ENCODE measurements at places on chromosomes 5 and 9.

DNA sequence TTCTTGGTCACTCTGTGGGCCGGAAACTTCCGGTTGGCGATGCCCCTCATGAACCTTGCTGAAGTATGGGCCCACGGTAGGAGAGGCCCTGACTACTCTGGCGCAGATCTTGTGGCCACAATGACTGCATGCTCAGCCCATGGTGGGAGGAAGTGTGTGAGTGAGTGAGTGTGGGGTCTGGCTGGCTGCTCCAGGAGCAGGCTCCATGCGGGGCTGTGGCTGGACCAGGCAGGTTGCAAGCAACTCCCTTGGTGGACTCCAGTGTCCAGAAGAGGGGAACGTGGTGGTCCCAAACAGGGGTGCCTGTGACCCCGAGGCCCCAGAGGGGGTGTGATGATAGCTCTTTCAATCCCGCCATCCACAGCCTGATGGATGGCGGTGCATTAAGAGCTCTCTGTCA, 35.5 kb upstream of the PANK3 start:
- H3K27ac ChIP-seq, result no peak overlapping the region
- H3K27me3 ChIP-seq, result no peaks in the 10 kb centered on the region
- H3K4me3 ChIP-seq, result no peak overlapping the region
- no peaks in the 10 kb centered on the region for H3K4me1 ChIP-seq

- no peaks in the 10 kb centered on the region for H3K4me1 ChIP-seq
- no peak for DNase-seq
- H3K36me3 ChIP-seq, result no peaks in the 10 kb centered on the region
- no peak overlapping the region for H3K27ac ChIP-seq
- no peak overlapping the region for H3K4me3 ChIP-seq
Measured at GRCh38 chr9:14535161-14535955, 157.9 kb downstream of the ZDHHC21 start.

DNA sequence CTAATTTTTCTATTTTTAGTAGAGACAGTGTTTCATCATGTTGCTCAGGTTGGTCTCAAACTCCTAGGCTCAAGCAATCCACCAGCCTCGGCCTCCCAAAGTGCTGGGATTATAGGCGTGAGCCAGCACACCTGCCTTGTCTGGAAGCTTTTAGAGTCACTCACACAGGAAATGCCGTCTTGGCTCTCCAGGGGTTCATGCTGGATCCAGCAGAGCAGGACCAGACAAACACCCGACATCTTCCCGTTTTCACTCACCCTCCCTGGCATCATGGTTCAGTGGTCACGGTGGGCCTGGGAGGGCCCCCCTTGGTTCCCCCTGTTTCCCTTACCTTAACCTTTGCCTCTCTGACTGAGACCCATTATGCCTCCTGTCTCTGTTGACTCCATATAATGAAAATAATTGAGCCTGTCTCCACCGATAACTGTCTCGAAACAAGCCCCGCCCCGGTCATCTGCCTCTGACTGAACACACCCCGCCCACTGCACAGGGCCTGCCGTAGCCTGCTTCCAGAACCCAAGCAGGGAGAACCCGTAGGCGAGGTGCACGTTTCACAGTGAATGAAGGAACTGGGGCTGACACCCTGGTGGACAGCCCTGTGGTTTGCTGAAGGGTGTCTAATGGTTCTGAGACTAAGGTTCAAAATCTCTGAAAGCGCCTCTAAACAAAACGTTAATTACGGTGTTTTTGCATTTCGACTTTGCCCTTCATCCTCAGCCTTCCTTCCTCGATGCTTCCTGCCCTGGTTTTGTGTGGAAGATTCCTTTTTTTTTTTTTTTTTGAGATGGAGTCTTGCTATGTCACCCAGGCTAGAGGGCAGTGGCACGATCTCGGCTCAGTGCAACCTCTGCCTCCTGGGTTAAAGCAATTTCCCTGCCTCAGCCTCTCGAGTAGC, 39.7 kb upstream of the SPRY4 start:
- no peaks in the 10 kb centered on the region for H3K36me3 ChIP-seq
- H3K27me3 ChIP-seq, result no peaks in the 10 kb centered on the region
- no peak overlapping the region for H3K4me3 ChIP-seq
- no peak overlapping the region for H3K27ac ChIP-seq
- H3K4me1 ChIP-seq, result peaks cover 13% of the 10 kb centered on the region
- DNase-seq, result peak; percentile 43

GRCh38 chr5:44387921-44388320, 1.3 kb downstream of the FGF10 start:
- H3K27me3 ChIP-seq, result peaks cover 6% of the 10 kb centered on the region
- DNase-seq, result no peak
- no peaks in the 10 kb centered on the region for H3K36me3 ChIP-seq
- H3K27ac ChIP-seq, result no peak overlapping the region

GRCh38 chr9:119844431-119844830, 475.2 kb upstream of the BRINP1 start:
- H3K4me3 ChIP-seq, result no peak overlapping the region
- no peaks in the 10 kb centered on the region for H3K36me3 ChIP-seq
- DNase-seq, result no peak
- no peaks in the 10 kb centered on the region for H3K27me3 ChIP-seq

DNA sequence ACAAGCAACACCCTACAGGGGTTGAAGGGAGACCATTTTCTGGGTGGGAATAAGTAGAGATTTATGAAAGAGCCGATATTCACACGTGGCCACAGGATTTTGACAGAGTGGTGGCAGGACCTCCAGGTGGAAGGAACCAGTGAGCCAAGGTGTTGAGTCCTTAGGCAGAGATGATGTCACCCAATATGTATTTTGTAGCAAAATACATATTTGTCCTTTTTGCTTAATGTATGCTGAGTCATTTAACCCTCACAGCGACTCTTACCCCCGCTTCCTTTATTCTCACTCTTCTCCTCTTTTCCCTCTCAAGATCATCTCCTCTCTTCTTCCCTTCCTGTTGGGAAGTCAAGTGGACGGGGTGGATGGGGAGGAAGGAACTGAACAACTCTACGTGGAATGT, 215.7 kb upstream of the S1PR3 start:
- H3K27ac ChIP-seq, result peak overlapping the region; percentile 16
- peaks cover 46% of the 10 kb centered on the region for H3K4me1 ChIP-seq
- no peak overlapping the region for H3K4me3 ChIP-seq
- no peaks in the 10 kb centered on the region for H3K36me3 ChIP-seq
- H3K27me3 ChIP-seq, result no peaks in the 10 kb centered on the region

DNA sequence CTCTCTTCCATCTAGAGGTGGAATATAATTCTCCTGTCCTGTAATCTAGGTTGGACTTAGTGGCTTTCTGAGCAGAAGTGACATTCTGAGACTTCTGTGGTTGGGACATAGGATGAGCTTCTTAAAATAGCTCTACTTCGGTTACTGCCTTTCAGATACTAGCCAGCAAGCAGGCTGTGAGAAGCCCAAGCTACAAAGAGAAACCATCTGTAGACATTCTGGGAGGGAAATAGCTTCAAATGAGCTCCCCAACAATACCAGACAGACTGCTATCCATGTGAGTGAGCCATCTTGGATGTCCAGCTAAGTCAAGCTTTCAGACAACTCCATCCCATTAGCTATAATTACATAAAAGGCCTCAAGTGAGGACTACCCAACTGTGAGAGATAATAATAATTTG, 568.9 kb downstream of the DMRTA1 start:
- H3K4me3 ChIP-seq, result no peak overlapping the region
- H3K27me3 ChIP-seq, result no peaks in the 10 kb centered on the region
- H3K36me3 ChIP-seq, result no peaks in the 10 kb centered on the region
- no peaks in the 10 kb centered on the region for H3K4me1 ChIP-seq

- H3K27me3 ChIP-seq, result no peaks in the 10 kb centered on the region
- no peaks in the 10 kb centered on the region for H3K36me3 ChIP-seq
- H3K4me3 ChIP-seq, result no peak overlapping the region
- no peak for DNase-seq
- peaks cover 11% of the 10 kb centered on the region for H3K4me1 ChIP-seq
- no peak overlapping the region for H3K27ac ChIP-seq
Measured at GRCh38 chr9:114893221-114894010, 37.0 kb downstream of the TNFSF8 start.

DNA sequence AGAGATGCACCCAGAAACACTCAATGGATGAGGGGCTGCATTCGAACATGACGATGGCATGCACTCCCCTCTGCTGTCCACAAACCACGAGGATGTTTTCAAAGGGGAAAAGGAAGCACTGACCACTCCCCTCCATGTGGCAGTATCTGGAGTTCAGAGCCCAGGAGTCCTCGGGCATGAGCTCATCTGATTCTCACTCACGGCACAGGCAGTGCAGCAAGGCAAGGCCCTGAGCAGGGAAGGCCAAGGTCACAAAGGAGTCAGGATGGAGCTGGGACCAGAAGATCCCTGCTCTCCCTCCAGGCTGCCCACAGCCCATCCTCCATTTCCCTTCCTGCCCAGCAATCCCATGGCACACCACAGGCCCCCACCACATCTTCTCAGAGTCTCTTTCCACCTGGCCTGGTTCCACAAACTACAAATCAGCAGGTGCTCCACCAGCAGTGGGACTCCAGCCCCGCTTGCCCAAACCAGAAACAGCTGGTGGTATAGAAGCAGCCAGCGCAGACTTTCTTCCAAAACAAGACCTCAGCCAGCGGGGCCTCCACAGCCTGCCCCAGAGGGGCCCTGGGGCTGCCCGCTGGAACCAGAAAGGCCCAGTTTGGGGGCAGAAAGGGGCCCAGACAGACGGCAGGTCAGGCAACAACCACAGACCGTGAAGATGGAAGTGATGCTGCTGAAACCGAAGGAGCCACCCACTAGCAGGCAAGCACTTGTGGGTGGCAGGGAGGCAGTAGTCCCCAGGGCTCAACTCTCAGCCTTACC, 12.2 kb downstream of the TNIP1 start:
- no peaks in the 10 kb centered on the region for H3K27me3 ChIP-seq
- DNase-seq, result no peak
- peak overlapping the region; percentile 39 for H3K27ac ChIP-seq
- H3K4me1 ChIP-seq, result peaks cover 67% of the 10 kb centered on the region

DNA sequence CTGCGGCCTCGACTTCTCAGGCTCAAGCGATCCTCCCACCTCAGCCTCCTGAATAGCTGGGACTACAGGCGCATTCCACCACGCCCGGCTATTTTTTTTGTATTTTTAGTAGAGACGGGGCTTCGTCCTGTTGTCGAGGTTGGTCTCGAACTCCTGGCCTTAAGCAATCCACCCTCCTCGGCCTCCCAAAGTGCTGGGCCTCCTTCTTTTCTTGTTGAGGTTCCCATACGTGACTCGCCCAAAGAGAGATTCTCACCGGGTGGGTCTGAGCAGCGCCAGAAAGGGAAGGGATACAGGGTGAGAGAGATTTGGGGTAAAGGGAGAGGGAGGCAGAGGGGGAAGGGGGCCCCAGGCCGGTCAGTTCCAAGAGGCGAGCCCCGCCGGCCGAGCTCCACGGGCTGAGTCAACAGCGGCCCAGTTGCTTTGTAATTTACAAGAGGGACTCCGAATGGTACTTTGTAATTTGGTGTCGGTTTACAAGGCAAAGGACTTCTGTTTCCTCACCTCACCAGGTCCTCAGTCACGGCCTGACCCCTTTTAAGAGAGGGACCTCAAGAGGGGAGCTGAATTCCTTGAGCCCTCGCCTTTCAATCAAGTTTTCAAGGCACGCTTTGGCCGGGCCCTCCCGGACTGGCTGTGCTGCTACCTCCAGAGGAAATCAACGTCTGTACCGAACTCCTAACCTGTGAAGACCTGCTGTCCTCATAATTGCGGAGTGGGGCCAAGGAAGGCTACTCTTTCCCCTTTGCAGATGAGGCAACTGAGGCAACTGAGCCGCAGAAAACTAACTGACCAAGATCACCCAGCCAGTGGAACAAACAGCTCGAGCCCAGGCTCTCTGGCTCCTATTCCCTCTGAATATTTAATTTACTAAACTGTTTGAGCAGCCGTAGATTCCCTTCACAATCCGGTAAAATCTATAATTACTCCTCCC, 3.3 kb upstream of the DMRT2 start:
- DNase-seq, result no peak
- H3K4me1 ChIP-seq, result peaks cover 53% of the 10 kb centered on the region
- H3K27me3 ChIP-seq, result peaks cover 93% of the 10 kb centered on the region
- no peak overlapping the region for H3K27ac ChIP-seq
- no peaks in the 10 kb centered on the region for H3K36me3 ChIP-seq

- H3K27me3 ChIP-seq, result peaks cover 11% of the 10 kb centered on the region
- peaks cover 44% of the 10 kb centered on the region for H3K4me1 ChIP-seq
- no peaks in the 10 kb centered on the region for H3K36me3 ChIP-seq
- peak overlapping the region; percentile 57 for H3K27ac ChIP-seq
- H3K4me3 ChIP-seq, result peak overlapping the region; percentile 63
- DNase-seq, result no peak
Measured at GRCh38 chr9:132241840-132242620, 80.2 kb downstream of the NTNG2 start.

GRCh38 chr5:98902733-98903132, 26.1 kb downstream of the CHD1 start:
- no peaks in the 10 kb centered on the region for H3K4me1 ChIP-seq
- no peak overlapping the region for H3K27ac ChIP-seq
- peaks cover 43% of the 10 kb centered on the region for H3K36me3 ChIP-seq
- no peak for DNase-seq
- no peaks in the 10 kb centered on the region for H3K27me3 ChIP-seq
- no peak overlapping the region for H3K4me3 ChIP-seq

GRCh38 chr5:124920909-124921666, 174.6 kb upstream of the ZNF608 start:
- no peak overlapping the region for H3K27ac ChIP-seq
- no peak overlapping the region for H3K4me3 ChIP-seq
- H3K36me3 ChIP-seq, result no peaks in the 10 kb centered on the region
- peaks cover 11% of the 10 kb centered on the region for H3K4me1 ChIP-seq
- no peaks in the 10 kb centered on the region for H3K27me3 ChIP-seq

- H3K4me3 ChIP-seq, result no peak overlapping the region
- no peak overlapping the region for H3K27ac ChIP-seq
- DNase-seq, result no peak
- no peaks in the 10 kb centered on the region for H3K4me1 ChIP-seq
Measured at GRCh38 chr9:16125629-16126028, 572.8 kb downstream of the CCDC171 start.

GRCh38 chr9:99425923-99426842, 204.1 kb downstream of the SEC61B start:
- no peaks in the 10 kb centered on the region for H3K27me3 ChIP-seq
- no peaks in the 10 kb centered on the region for H3K36me3 ChIP-seq
- no peak overlapping the region for H3K27ac ChIP-seq
- H3K4me3 ChIP-seq, result no peak overlapping the region
- no peaks in the 10 kb centered on the region for H3K4me1 ChIP-seq

DNA sequence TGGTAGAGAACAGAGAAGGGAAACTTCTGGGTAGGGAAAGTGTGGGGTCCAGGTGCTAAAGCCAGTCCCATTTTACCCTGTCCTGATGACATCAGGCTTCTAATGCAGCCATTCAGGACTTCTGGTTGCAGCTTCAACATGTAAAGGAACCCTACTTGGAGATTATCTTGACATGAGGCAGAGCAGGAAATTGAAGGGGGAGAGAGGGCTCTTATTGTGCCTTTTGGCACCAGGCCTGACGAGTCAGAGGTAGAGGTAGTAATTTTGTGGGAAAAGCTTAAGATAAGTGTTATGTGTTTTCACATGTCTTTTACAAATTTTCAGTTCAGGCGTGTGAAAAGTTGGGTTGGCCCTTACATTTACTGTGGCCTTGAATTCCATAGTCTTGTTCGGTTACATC, 102.4 kb upstream of the APC start:
- DNase-seq, result no peak
- H3K4me1 ChIP-seq, result no peaks in the 10 kb centered on the region
- H3K27me3 ChIP-seq, result no peaks in the 10 kb centered on the region
- no peak overlapping the region for H3K4me3 ChIP-seq

GRCh38 chr9:116987721-116988485, 300.8 kb downstream of the TRIM32 start:
- H3K4me3 ChIP-seq, result no peak overlapping the region
- no peaks in the 10 kb centered on the region for H3K27me3 ChIP-seq
- no peak for DNase-seq
- H3K27ac ChIP-seq, result no peak overlapping the region
- H3K36me3 ChIP-seq, result no peaks in the 10 kb centered on the region
- H3K4me1 ChIP-seq, result no peaks in the 10 kb centered on the region

- no peak overlapping the region for H3K4me3 ChIP-seq
- no peaks in the 10 kb centered on the region for H3K36me3 ChIP-seq
- H3K27ac ChIP-seq, result no peak overlapping the region
- no peaks in the 10 kb centered on the region for H3K4me1 ChIP-seq
- DNase-seq, result no peak
Measured at GRCh38 chr5:95591490-95591901, 28.4 kb upstream of the GPR150 start.

All from tibial artery (tissue), 4 donors.